ENCODE measurements at places on chromosomes 16 and 17. TPM values are rescaled to one million over a fixed set of nuclear protein-coding genes. Genes with fewer than 3 reads are reported as not detected.

NOS2 gene
- not detected for total RNA-seq

PRSS53 gene
- total RNA-seq: 0.81 TPM

CDT1 gene
- 8.5 TPM for total RNA-seq

SKAP1 gene
- total RNA-seq: not detected

KRTAP9-4 gene
- total RNA-seq: not detected

CCL23 gene
- total RNA-seq: 0.76 TPM

NACA2 gene
- total RNA-seq: not detected

NPTX1 gene
- total RNA-seq: 0.16 TPM

TBX4 gene
- total RNA-seq: not detected

BIRC5 gene
- 36.3 TPM for total RNA-seq

LAT gene
- 0.32 TPM for total RNA-seq

C1QL1 gene
- 0.31 TPM for total RNA-seq

NPIPB13 gene
- 6.2 TPM for total RNA-seq

CCL5 gene
- total RNA-seq: 1.8 TPM

RAC3 gene
- 13.1 TPM for total RNA-seq

NPIPB2 gene
- 11.3 TPM for total RNA-seq

TBC1D16 gene
- 54.9 TPM for total RNA-seq

LDHD gene
- 0.97 TPM for total RNA-seq

DNAAF8 gene
- 0.25 TPM for total RNA-seq

C17orf50 gene
- total RNA-seq: not detected

KCNJ18 gene
- total RNA-seq: not detected

MFSD6L gene
- 0.13 TPM for total RNA-seq

CDC42EP4 gene
- 10.7 TPM for total RNA-seq

AXIN2 gene
- total RNA-seq: 1.4 TPM

CDH1 gene
- not detected for total RNA-seq

KREMEN2 gene
- not detected for total RNA-seq

HS3ST3A1 gene
- not detected for total RNA-seq

PNMT gene
- 0.31 TPM for total RNA-seq

MAP2K4 gene
- 27.3 TPM for total RNA-seq

EVPLL gene
- total RNA-seq: not detected

TBC1D3I gene
- not detected for total RNA-seq

PDE6G gene
- total RNA-seq: 3.5 TPM

DDX42 gene
- 42.3 TPM for total RNA-seq

USP43 gene
- not detected for total RNA-seq

TTLL6 gene
- not detected for total RNA-seq

CFAP52 gene
- total RNA-seq: not detected

CDRT15 gene
- total RNA-seq: not detected

CSH1 gene
- not detected for total RNA-seq

MT1M gene
- 4.2 TPM for total RNA-seq

CHD9 gene
- total RNA-seq: 23.8 TPM

MT1E gene
- total RNA-seq: 64.6 TPM

MT3 gene
- total RNA-seq: not detected

ANKRD40CL gene
- total RNA-seq: not detected

Data from bladder microvascular endothelial cell (primary cell).